ENCODE measurements at places on chromosomes 3 and 15.

GRCh38 chr3:49536875-49537533, 17.3 kb upstream of the BSN start:
- no peak for DNase-seq

DNA sequence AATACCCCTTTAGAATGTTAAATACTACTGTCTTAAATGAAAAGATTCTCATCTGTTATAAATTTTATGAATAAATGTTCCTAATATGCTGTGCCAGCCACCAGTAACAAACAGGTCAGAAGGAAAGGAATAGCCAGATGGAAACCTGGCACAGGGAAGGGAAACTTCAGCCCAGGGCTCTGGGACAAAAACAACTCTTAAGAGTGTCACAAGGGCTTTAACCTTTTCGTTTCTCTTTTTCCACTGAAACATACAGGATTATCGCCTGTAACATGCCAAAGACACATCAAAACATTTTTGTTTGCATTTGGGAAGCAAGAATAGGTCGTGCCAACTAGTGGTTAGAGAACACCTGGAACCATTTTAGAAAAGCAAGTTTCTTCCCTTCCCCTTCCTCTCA, 109.0 kb upstream of the NEDD4 start:
- DNase-seq, result no peak

DNA sequence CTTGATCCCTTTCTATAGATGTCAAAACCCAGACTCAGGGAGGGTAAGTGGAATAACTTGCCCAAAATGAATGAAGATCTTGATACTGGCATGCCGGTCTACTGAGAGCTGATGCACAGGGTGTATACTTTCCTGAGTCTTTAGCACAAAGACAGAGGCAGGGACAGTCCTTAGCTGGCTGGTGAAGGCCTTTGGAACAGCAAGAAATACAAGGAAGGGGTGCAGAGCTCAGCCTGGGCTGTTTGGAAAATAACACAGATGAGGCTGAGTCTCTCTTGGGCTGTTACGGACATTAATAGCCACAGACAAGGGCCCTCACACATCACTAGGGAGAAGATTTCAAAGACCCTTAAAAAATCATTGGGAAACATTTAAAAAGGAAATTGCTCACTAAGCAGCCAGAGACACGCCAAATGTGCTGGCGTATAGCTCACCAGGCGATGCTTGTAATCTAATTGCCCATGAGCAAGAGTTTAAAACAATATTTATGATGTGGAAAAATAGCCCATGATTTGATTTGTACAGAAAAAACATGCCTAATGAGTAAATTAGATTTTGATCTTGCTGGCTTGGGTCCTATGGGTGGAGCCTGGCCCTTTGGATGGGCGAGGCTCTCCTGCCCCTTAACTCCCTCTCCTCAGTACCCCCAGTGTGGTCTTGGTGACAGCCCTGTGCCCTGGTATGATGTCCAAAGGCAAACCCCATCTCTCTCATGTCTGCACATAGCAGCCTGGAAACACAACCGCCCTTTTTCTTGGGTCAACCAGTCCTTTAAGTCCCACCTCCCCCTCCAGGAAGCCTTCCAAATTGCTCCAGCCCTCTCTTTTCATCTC, 81.8 kb upstream of the MRPS22 start:
- DNase-seq, result no peak

GRCh38 chr3:194472290-194472920, 14.4 kb downstream of the ATP13A3 start:
- peak; percentile 19 for DNase-seq

DNA sequence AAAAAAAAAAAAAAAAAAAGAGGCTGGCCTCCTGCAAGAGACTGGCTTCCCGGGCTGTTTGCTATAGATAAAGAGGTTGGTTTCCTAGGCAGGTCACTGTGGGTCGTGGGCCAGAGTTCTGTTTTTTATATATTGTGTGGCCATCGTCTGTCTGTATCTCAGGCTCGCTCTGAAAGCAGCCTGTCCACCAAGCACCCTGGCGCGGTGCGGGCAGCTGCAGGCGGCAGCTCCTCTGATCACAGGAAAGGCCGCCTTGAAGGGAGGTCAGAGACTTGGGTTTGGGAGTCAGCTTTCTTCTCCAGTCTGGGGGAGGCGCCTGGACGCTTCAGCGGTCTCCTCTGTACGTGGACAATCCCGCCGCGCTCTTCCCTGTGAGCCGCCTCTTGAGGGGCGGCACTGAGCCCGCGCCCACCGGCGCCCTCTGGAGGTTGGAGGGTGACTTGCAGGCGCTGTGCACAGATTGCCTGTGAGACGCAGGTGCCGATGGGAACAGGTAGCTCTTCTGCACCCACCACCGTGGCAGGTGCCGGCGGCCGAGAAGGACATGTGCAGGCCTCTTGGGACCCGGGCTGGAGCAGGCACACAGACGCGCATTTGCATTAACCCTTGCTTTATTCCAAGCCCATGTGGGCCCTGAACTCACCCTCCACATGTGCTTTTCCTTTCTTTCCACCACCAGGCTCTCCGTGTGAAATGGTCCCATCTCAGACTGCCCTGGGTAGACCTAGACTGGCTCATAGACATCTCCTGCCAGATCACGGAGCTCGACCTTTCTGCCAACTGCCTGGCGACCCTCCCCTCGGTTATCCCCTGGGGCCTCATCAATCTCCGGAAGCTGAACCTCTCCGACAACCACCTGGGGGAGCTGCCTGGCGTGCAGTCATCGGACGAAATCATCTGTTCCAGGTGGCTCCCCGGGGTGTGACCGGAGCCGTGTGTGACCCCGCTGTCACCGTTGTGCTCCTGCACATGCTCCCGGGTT, 89.3 kb downstream of the LRRK1 start:
- peak; percentile 76 for DNase-seq

GRCh38 chr15:68794307-68794706, 26.4 kb downstream of the ANP32A start:
- DNase-seq, result no peak

GRCh38 chr15:31236184-31237042, 90.2 kb upstream of the KLF13 start:
- no peak for DNase-seq

All from stimulated activated CD4-positive, alpha-beta T cell treated with anti-CD3 and anti-CD28 coated beads, Interleukin-2, amount 100 ng/mL, for 4 hours (primary cell).